ENCODE measurements at places on chromosomes 16 and 17.

GRCh38 chr16:4433228-4433627 is 7.6 kb downstream of the DNAJA3 start:
- DNase-seq = no peak

DNA sequence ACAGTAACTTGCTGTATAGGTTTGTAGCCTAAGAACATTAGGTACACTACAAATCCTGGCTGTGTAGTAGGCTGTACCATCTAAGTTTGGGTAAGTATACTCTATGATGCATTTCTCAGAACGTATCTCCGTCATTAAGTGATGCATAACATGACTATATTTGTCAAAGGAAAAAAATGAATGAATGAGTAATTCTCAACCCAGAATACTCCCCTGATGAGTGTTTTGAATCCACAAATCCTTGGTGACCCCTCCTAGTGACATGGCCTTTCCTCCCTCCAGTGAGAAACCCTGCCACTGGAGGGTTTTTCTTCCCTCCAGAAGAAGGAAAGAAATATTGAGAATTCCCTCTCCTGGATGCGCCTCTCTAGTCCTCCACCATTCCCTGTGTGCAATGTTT is 24.0 kb upstream of the SALL1 start:
- DNase-seq = no peak

GRCh38 chr17:50371526-50371925 is 1.5 kb downstream of the MRPL27 start:
- no peak for DNase-seq

DNA sequence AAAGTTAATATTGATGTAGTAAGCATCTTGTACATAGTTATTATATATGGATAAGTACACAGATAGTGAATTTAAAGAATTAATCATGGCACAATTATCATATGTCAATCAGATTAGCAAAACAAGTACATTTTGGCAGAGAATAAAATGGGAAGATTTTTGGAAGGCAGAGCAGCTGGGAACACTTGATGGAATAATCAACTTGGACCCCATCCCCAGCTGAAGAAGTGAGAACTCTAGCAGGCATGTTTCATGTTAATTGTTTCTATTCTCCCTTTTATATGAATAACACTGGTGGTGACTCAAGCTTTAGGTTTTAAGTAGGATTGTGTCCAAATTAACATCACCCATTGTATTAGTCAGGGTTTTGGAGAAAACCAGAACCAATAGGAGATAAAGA is 198.7 kb downstream of the KCNJ2 start:
- DNase-seq = no peak

DNA sequence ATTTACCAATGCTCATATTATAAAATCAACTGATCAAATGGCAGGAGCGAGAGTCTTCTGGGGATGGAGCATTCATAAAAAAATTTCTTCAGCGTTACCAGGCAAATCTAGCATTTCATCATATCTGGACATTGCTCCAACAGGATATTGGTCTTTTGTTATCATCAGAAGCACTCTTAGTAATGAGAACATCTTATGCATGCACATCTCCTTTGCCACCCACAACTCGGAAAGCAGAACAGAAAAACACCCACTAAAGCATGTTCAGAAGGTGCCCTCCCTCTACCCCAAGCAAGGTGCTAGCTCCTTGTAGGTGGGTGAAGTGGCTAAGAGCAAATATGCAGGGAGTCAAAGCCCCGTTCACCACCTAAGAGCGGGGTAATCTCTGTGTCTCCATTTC is 18.9 kb downstream of the ARHGAP17 start:
- DNase-seq = no peak

- peak; percentile 20 for DNase-seq
Measured at GRCh38 chr17:6361733-6362132, 73.2 kb downstream of the AIPL1 start.

DNA sequence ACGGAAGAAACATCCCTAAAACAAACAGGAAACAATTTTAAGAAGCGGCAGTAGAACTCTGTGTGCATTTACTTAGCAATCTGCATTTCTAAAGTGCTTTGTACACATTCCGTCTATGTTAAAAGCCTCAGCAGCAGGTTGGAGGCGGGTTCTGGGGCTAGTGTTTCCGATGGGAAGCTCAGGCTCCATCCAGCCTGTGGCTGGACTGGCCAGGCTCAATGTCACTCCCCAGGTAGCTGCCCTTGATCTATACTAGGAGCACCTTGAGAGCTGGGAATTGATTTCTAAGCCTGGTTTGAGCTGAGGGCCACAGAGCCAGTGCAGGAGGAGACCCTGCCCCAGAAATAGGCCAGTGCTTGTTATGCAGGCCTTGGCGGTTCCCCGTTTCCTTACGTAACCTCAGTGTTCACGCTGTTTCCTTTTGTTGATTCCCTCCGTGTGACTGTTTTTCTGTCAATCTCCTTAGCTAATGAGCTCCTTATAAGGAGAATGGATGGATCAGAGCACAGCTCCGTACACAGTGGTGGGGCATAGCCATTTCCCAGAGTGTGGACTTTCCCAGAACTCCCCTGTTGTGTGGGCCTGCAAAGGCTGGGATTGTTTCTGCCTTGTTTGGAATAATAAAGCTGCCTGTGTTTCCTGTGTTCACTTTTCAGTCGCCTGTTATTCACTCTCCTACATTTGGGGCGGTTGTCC is 21.4 kb downstream of the ADORA2B start:
- DNase-seq = no peak

GRCh38 chr17:5785338-5785737 is 201.0 kb upstream of the NLRP1 start:
- DNase-seq = peak; percentile 89

- no peak for DNase-seq
Measured at GRCh38 chr17:40265337-40265736, 22.3 kb upstream of the CDC6 start.

DNA sequence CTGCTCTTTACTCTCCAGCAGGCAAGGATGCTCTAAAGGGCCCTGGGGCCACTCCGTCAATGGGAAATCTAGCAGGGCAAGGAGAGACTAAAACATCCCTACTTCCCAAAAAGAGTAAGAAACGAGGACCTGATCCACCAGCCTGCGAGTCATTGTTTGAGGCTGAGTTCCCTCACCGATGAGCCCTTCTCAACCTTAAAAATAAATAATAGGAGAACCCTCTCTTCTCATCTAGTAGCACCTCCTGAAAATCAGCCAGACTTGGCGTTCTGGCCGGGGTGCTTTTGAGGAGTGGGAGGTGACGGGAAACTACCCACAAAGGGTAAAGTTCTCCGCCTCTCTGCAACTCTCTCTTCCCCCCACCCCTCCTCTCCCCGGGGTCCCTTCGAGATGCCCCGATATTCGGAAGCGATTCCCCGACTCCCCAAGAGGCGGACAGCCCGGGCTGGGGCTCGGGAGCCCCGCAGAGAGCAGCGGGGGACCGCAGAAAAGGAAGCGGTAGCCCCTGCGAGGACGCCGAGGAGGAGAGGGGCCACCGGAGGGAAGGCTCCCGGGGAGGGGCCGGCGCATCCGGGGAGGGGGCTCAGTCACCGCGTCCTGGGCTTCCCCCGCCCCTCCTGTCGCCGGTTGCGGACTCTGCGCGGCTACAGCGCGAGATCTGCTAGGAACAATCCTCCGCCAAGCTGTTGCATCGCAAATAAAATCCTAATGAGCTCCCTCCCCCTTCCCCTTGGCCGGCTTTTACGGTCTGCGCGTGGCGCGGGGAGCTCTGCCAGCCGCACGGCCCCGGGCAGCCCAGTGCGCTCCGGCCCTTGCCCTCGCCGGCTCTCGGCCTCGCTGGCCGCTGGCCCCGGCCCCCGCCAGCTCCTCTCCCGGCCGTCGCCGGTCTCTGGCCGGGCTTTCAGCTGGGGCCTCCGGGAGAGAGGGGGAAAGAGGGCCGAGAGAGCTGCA is 1.3 kb downstream of the HOXB9 start:
- peak; percentile 31 for DNase-seq

GRCh38 chr16:58096249-58096648 is 32.9 kb downstream of the CFAP20 start:
- DNase-seq = no peak

GRCh38 chr16:70804153-70804733 is 3.3 kb upstream of the VAC14 start:
- no peak for DNase-seq

DNA sequence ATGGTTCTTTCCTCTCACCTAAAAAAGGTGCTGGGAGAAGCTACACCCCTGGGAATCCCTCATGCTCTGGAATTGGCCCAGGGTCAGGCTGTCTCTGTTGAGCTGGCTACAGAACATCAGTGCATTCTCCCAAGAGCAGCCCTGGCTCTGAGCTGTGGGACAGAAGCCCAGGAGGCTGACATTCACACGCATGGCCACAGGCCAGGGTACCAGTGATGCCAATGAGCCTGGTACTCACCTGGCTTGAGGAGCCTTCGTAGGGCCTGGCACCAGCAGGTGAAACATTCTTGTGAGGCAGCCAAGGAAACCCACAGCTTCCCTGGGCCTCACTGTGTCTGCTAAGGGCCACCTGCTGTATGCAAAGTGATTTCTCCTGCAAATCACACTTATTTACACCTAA is 121.7 kb upstream of the CCL2 start:
- no peak for DNase-seq
